ENCODE measurements at places on chromosomes 16 and 17. TPM values are rescaled to one million over a fixed set of nuclear protein-coding genes. Genes with fewer than 3 reads are reported as not detected.

DNA sequence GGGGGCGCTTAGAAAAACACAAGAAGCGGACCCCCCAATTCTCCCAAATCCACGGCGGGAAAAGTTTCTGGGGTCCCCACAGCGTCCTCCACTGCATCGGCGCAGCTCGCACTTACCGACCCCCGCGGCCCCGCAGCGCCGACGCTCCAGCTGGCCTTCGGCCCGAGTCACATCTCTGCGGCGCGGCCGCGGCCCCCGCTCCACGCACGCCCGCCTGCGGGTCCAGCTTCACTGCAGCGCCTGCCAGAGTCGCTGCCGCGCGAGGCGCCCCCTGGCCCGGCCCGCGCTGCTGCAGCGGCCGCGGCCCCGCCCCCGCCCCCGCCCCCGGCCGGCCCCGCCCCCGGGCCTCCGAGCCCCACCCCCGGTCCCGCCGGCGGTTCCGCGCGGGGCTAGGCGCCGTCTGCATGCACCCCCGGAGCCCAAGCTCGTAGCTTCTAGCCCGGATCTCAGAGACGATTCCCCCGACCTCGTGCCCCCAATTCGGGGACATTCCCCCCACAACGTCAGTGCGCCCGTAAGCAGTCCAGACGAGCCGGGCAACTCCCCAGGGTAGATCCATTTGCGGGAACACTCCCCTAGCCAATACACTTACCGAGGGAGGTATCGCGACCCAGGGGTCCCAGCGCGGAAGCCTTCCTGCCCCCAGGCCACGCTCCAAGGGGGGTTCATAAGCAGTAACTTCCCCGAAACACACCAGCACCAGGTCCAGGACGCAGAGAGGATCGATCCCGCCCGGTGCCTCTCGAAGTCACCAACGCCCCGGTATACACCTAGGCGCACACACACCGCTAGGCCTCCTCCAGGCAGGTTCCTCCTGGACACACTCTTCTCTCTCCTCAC is at the start of gene GPRC5B:
GPRC5B (minus strand) TSS at position 238 of the 840 bp plus-strand sequence. CDS start 12,003 bp downstream, outside the sequence.
- peak; percentile 31 for DNase-seq
- H3K36me3 ChIP-seq: no peaks in the 10 kb centered on the region
- H3K4me1 ChIP-seq: peaks cover 24% of the 10 kb centered on the region
- peaks cover 22% of the 10 kb centered on the region for H3K27me3 ChIP-seq
- H3K27ac ChIP-seq: no peak within 1 kb of the TSS
- peak within 1 kb of the TSS; percentile 81 for H3K4me3 ChIP-seq

MRPL28 gene
- 73.2 TPM for total RNA-seq

GRCh38 chr16:83520596-83520995 is 287.2 kb upstream of the HSBP1 start:
- DNase-seq: no peak
- no peaks in the 10 kb centered on the region for H3K36me3 ChIP-seq
- no peaks in the 10 kb centered on the region for H3K27me3 ChIP-seq
- H3K4me3 ChIP-seq: no peak overlapping the region

DNA sequence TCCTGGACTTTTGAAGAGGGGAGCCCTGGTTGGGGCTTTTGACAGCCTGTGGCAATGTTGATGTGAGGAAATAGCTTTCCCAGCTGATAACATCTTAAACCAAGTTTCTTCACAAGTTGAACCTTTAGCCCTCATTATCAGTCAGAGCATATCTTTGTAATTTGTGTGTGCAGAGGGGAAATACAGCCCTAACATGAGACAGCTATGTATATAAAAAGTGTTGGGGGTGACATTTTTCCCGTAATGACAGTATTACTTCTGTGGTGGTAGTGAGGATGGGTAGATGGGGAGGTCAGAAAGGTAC is 221.1 kb downstream of the FTO start:
- H3K27me3 ChIP-seq: no peaks in the 10 kb centered on the region
- no peak for DNase-seq
- no peak overlapping the region for H3K27ac ChIP-seq
- H3K4me1 ChIP-seq: peaks cover 18% of the 10 kb centered on the region
- no peak overlapping the region for H3K4me3 ChIP-seq

DNA sequence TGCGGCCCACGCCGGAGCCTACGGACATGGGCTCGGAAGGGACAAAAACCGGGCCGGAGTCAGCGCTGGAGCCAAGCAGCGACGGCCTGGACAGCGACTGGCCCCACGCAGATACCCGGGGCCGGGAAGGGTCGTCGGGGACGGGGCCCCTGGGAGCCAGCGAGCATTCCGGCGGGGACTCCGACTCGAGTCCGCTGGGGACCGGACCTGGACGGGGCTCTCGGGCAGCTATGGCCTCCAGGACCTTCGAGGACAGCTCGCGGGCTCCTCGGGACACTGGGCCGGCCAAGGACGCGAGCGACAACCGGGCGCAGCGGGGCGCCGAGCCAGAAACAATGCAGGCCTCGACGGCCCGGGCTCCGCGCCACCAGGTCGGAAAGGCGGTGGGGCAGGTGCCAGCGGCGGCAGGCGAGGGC is 1.0 kb downstream of the MYO15B start:
- H3K27ac ChIP-seq: no peak overlapping the region
- no peak for DNase-seq
- no peaks in the 10 kb centered on the region for H3K36me3 ChIP-seq
- peak overlapping the region; percentile 82 for H3K4me3 ChIP-seq
- no peaks in the 10 kb centered on the region for H3K4me1 ChIP-seq

DNA sequence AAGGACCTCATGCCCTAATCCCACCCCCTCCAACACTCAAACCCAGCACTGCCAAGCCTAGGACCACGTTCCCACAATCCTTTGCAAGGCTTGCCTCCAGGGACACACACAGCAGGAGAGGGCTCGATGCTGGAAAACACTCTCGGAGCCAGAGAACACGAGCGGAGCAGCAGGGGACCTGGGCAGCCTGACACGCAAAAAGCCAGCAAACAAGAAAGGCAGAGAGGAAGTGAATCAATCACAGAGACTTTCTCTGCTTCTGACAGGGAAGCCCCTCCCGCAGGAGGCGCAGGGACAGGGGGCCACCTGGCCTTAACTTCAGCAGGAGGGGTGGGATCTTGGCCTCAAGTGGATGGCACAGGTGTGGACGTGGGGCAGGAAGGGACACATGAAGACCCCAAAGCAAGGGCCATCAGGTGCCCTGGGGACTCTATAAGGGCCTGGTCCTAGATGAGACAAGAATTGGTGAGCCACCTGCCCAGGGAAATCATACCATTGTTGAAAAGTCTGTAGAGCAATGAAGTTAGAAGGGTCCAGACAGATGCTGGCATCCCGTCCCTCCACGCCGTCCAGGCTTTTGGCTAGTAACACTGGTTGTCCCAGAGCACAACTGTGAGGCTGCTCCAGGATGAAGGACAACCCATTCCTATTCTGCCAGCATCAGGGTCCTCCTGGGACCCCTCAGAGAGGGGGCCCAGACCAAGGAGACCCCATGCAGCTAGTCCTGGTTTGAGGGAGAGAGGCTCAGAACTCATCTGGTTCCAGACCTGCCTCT is 2.2 kb downstream of the SDK2 start:
- H3K27ac ChIP-seq: no peak overlapping the region
- H3K36me3 ChIP-seq: no peaks in the 10 kb centered on the region
- no peak for DNase-seq
- H3K27me3 ChIP-seq: peaks cover 18% of the 10 kb centered on the region

- H3K4me1 ChIP-seq: no peaks in the 10 kb centered on the region
- no peak overlapping the region for H3K27ac ChIP-seq
- H3K4me3 ChIP-seq: no peak overlapping the region
- no peaks in the 10 kb centered on the region for H3K27me3 ChIP-seq
- no peak for DNase-seq
Observed at GRCh38 chr16:8760021-8760420, 37.4 kb downstream of the TMEM186 start.

ZNF423 gene
- total RNA-seq: not detected

GRCh38 chr17:82933911-82934310 is 94.1 kb upstream of the ZNF750 start:
- no peaks in the 10 kb centered on the region for H3K4me1 ChIP-seq
- DNase-seq: no peak
- H3K27ac ChIP-seq: no peak overlapping the region
- no peak overlapping the region for H3K4me3 ChIP-seq
- H3K36me3 ChIP-seq: peaks cover 2% of the 10 kb centered on the region
- no peaks in the 10 kb centered on the region for H3K27me3 ChIP-seq

DNA sequence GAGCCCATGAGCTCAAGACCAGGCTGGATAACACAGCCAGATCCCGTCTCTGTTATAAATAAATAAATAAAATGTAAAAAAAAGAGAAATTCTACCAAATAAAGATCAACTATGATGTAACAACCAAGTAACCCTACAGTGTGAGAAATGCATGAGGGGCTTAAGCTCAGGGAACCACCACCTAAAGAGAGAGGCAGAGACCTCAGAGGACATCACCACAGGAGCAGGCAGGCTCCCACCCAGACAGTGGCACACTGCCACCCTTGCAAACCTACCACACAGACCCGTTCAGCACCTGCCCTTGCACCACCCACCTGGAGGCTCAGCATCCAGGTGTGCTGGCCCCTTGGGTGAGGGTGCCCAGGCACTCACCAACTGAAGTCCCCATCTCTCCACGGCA is 45.6 kb downstream of the ANKRD11 start:
- H3K27ac ChIP-seq: peak overlapping the region; percentile 17
- no peak overlapping the region for H3K4me3 ChIP-seq
- DNase-seq: no peak

LGALS9B gene
- not detected for total RNA-seq

ITPRIPL2 gene
- total RNA-seq: 9.3 TPM

DNA sequence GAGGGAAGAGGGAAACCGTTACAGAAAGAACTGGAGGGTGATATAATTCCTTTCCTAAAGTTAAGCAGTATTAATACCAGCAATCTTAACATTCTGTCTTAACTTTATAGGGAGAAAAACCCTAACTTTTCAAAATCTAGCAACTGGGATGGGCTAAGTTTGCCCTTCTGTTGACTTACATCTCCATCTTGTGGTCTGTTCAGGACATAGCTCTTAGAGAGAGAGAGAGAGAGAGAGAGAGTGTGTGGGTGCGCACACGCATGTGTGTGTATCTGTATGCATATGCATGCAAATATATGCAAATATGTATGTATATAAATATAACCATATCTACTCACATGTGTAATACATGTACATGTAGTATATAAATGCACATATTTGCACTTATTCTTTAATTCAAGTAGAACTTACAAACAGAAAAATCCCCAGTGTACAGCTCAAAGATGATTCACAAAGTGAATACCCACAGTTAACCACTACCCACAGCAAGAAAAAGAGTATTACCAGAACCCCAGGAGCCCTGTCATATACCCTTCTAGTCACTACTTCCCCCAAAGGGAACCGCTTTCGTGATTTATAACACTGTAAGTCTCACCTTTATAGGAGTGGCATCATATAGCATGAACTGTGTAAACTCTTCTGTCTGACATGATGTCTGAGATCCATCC is 46.5 kb downstream of the STX8 start:
- peak overlapping the region; percentile 2 for H3K27ac ChIP-seq
- peak; percentile 43 for DNase-seq
- H3K4me1 ChIP-seq: peaks cover 16% of the 10 kb centered on the region

DNA sequence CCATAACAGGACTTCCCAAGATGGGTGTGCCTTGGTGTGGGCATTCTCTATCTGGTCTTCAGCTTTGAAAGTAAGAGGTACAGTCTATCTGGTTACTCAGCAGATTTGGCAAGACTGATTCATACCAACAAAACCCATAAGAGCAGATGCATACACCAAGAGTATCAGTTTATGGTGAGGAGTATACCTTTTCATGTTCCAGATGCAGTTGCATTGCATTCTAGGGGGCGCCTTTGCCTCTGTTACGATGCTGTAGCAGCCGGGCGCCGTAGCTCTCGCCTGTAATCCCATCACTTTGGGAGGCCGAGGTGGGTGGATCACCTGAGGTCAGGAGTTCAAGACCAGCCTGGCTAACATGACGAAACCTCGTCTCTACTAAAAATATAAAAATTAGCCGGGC is 31.1 kb upstream of the CARMIL2 start:
- H3K27ac ChIP-seq: no peak overlapping the region
- no peaks in the 10 kb centered on the region for H3K27me3 ChIP-seq
- no peak for DNase-seq

DNA sequence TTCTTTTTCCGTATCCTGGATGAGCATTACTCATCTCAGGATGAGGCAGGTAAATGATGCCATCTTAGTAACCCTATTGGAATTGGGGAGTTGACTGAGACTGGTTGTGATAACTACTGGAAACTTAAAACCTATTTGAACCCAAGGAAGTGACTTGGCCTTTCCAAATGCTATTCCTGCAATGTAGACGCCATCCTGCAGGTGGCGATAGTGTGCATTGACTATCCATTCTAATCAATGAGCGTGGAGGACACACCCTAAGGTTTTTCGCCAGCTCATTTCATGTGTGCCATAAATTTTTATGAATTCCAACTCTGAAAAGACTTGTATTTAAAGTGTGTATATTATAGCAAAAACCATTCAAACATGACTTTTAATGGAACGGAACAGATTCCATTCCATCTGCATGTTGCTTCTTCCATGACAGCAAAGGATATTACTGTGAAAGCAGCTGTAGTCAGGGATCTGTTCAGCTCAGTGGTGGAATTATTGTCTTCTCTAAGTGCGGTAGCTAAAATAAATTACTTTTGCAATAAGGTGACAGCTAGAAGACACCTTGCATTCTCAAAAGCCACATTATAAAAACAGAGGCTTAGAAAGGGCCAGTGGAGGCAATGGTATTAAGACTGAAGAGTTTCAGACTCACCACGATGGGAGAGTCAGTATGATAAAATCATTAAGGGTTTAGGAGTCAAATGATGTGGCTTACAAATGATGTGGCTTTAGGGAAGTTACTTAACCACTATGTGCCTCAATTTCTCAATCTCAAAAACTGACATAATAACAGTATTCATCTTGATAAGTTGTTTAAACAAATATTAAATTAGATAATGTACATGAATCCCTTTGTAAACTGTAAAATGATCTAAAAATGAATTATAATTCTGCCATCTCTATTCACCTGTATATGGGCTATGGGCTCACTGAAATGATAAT is 55.5 kb downstream of the SYT17 start:
- no peak overlapping the region for H3K27ac ChIP-seq
- peak; percentile 37 for DNase-seq
- peaks cover 3% of the 10 kb centered on the region for H3K36me3 ChIP-seq

DNA sequence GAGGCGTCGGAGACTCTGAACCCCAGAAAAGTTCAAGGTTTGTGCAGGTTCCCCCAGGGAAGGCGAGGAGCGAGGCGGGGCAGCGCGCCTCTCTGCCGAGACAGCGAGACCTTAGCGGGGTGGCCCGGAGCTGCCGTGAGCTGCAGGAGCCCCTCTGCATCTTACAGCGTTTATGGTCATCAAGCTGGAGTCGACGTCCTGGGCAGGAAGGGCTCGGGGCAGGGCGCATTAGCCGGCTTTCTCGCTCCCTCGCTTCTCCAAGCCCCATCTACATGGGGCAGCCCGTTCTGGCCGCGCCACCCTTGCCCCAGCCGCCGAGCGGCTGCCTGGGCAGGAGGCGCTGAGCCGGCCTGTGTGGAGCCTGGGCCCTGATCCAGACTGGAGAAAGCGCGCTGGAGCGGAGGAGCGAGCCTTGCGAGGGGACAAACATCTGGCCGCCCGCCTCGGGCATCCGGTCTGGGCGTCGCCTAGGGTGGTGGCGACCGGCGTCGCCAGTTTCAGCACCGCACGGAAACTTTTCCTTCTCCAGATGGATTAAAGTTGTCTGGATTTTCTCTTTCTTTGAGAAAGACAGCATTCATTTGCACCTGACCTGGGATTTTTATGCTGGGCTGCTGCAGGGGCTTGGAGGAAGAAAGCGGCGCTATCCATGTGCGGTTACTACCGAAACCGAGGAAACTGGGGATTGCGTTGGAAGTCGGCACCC is 750 bp downstream of the TMEM132E start:
- peaks cover 17% of the 10 kb centered on the region for H3K4me1 ChIP-seq
- H3K27ac ChIP-seq: no peak overlapping the region
- H3K36me3 ChIP-seq: no peaks in the 10 kb centered on the region
- DNase-seq: peak; percentile 14

- H3K27ac ChIP-seq: no peak overlapping the region
- no peaks in the 10 kb centered on the region for H3K27me3 ChIP-seq
- no peak for DNase-seq
Observed at GRCh38 chr16:10172848-10173655, 9.2 kb downstream of the GRIN2A start.
